Hematopoietic multipotent progenitor cell treated with erythropoietin and hydrocortisone succinate and interleukin-3 and kit ligand, for 8 days (in vitro differentiated cells): ENCODE measurements at places on chromosomes 3 and 15.

GRCh38 chr3:129525341-129525968 lies 3.0 kb upstream of the RHO start:
- no peak for DNase-seq

DNA sequence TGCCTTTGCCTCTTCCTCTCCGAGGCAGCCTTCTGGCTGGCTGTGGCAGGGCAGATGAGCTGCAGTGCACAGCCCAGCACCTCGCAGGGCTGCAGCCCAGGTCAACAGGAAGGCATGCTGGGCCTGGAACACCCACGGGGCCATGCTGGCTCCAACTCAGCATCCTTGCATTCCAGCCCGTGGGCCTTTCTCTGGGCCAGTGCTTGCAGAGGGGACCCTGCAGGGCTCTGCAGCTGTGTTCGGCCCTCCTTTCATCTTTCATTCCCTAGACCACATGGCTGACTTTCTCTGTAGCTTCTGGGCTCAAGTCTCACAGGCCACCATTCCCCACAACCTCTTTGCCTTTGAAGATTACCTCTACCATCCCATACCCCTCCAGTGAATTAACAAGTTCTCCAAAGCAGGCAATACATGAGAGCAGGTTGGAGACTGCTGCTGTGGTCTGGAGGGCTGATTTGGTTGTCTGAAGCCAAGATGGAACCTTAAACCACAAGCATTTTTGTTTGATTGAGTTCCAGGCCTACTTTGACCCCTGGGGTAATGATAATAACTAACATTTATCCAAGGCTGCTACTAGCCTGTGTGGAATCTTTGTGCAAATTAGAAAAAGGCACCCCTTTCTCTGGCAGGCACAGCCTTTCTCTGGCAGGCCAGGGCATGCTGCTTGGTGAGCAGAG lies 5.9 kb downstream of the FAM131A start:
- DNase-seq = no peak

DNA sequence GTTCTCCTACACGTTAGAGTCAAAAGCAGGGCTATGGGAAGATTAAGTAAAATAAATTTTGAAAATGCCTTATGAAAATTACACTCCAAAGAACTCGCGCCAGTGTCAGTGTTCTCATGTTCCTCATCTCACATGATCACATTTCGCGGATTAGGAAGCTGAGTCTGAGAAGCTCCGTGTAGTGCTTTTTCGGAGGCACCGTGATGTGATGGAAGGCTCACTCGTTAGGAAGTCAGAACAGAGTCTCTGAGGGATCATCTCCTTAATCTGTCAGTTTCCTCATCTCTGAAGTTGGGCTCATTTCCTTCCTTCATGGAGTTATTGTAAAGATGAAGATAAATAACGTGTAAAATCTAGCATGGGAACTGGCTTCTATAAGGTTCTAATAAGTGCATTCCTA lies 3.2 kb downstream of the ADIPOQ start:
- DNase-seq = no peak

DNA sequence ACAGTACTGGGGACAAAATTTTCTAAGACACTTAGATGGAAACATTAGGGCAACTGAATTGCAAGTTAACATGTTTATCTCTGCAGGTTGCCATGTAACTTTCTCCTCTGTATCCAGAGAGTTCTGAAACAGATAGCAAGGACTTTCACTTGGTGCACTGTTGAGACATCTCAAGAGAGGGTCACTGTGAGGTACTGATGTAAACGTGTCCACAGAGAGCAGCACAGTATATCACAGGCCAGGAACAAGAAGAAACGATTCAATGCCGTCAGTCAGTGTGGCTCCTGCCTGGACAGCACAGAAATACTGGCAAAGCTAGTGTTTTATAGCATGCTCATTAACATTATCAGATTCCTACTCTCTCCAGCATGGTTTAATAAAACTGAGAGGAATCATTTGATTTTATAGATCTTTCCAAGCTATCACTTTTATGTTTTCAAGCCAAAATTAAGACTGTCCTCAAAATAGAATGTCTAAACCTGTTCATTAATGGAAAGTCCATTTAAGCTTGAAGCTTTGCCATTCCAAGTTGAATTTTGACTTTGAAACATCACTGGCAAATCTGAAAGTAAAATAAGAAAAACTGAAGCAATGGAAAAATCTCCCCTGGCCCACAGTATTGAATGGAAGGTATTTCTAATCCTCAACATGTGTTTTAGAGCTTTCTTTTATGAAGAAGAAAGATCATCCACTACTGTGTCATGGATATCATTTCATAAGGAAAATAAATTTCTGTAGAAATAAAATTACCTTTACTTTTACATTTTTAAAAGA lies 102.7 kb downstream of the IMPG2 start:
- no peak for DNase-seq

DNA sequence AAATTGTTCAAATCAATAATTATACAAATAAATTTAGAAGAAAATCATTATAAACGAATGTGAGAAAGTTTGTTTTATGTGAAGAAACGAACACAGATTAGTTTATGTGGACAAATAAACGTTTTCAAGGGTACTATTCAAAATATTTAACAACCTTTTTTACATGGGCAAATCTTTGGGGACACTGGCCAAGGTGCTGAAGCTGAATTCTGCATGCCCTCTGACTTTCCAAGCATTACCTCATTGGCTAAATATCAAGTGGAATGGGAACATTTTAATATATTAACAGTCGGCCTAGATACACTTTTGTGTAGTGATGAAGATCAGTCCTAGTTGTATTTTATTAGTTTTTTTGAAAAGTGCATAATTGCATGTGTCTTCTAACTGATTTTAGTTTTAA lies 636.4 kb upstream of the DPPA4 start:
- DNase-seq = no peak

DNA sequence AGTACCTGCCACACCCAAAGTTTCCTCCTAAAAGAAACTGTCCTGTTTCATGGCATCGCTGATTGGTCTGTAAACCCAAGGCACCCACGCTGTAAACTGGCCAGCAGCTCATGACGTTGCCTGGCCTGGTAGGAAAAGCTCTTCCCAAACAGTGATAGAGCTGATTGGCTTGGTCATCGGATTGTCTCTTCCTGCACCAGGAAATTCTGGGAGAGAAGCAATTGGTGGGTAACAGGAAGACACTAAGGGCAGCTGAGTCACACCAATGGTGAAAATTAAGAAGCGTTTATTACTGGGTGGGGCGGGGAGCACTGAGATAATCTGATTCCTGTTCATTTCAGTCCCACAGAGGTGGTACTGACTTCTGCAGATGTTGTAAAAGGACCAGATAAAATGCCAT lies 31.0 kb downstream of the KLHL6 start:
- no peak for DNase-seq

DNA sequence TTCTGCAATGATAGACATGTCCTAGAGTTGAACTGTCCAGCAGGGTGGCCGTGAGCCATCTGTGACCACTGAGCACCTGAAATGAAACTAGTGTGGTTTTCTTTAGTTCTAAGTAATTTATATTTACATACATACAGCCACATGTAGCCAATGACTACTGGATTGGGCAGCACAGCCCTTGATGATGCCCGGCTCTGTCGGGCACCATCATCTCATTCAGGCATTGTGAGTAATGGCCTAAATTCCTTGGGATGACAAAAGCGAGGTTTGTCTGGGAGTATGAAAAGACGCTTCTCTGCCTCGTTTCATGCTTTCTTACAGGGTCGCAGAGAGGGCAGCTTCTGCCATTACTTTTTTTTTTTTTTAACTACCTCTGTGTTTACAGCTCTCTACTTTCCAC lies 251.9 kb upstream of the HES1 start:
- DNase-seq = no peak

DNA sequence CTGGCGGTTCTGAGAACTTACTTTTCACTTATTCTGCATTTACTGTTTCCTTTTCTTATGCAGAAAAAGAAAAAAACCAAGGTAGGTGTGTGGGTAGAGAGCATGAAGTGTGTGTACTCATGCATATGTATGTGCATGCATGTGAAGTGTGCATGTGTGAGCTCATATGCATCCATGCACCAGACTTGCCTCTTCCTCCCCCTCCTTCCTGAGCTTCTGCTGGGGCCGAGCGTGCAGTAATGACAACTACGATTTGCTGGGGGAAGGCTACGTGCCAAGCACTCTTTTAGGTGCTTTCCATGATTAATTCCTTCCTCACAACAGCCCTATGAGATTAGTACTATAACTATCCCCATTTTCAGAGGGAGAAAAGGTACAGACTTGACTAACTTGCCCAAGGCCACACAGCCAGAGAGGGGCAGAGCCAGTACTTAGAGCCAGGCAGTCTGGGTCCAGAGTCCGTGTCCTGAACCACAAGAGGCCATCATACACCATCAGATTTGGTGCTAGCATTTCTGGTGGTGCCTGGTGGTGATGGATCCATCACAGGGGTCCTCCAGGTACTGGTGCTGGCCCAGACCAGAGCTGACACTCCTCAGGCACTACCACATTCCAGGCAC lies 46.7 kb downstream of the CAPN3 start:
- DNase-seq = no peak

GRCh38 chr15:57510647-57511046 lies 81.1 kb upstream of the MYZAP start:
- DNase-seq = no peak

DNA sequence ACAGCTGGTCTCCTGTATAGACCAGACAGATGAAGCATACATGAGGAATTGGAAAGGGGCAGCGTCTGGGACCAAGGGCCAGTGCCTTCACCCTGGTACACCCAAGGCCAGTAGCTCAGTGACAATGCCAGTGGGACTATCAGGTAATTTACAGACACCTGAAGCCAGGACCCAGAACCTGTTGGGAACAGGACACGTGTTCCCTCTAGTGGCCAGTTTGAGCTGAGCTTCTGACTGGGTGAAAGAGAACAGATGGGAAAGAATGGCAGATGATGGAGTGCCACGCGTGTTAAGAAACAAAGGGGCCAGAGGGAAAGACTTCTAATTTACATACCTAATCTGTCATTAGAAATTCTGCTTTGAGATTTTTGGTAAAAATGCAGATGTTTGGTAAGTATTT lies 5.1 kb upstream of the SLC25A38 start:
- DNase-seq = peak; percentile 80

- no peak for DNase-seq
Observed at GRCh38 chr3:148772361-148772760, 55.2 kb upstream of the CPB1 start.

- DNase-seq = no peak
Observed at GRCh38 chr15:72147418-72147817, 29.2 kb downstream of the SENP8 start.

DNA sequence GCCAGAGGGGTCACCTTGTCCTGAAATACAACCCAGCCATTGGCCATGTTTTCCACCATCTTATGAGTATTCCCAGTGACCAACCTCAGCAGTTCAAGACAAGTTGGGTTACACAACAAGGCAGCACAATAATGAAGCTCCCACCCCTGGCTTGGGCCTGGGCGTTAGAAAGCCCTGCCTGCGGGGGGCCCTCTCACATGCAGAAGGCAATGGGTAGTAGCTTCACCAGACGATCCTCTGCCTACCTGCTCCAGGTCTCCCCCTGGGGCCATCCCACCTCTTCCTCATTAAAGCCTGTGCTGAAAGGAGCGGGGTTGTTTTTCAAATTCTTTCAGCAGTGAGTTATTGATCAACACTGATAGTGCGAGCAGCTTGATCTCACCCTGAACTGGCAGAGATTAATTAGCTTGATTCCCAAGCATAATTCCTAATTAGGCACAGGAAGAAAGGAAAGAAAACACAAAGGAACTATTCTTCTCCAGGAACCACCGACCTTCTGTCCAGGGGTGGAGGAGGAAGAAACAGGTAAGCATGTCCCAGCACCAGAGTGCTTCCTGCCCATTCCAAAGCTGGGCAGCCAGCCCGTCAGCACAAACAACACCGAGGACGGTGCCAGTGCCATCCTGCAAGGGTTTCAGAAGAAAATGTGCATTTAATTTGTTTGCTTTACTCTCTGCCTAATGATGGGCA lies 79.7 kb upstream of the CGNL1 start:
- DNase-seq = no peak

- DNase-seq = no peak
Observed at GRCh38 chr3:167743799-167744198, 8.3 kb downstream of the SERPINI1 start.

- no peak for DNase-seq
Observed at GRCh38 chr15:73699249-73700040, 15.3 kb downstream of the CD276 start.

GRCh38 chr3:141523615-141524375 lies 37.0 kb downstream of the RASA2 start:
- DNase-seq = no peak

- no peak for DNase-seq
Observed at GRCh38 chr3:195401943-195402342, 40.9 kb downstream of the ACAP2 start.

- peak; percentile 72 for DNase-seq
Observed at GRCh38 chr15:40421246-40422157, 15.9 kb downstream of the IVD start.

DNA sequence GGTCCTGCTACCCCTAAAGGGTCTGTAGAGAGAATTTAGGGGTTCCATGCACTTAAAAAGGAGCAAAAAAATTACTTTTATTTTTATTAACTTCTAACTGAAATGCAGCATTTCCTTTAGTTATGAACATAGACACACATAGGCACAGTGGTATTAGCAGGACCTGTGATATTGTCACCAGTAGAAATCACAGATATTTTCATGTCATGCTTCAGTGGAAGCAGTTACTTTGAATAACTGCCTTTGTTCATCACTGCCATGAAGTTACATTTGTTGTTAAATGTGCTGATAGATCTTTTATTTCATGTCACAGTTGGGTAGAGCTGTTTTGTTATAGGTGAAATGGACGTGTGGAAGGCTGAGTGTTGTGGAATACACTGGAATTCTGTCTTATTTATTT lies 37.4 kb downstream of the TRAK1 start:
- DNase-seq = no peak
